Stomach (tissue), 19 donors: ENCODE measurements at places on chromosomes 4 and X.

DNA sequence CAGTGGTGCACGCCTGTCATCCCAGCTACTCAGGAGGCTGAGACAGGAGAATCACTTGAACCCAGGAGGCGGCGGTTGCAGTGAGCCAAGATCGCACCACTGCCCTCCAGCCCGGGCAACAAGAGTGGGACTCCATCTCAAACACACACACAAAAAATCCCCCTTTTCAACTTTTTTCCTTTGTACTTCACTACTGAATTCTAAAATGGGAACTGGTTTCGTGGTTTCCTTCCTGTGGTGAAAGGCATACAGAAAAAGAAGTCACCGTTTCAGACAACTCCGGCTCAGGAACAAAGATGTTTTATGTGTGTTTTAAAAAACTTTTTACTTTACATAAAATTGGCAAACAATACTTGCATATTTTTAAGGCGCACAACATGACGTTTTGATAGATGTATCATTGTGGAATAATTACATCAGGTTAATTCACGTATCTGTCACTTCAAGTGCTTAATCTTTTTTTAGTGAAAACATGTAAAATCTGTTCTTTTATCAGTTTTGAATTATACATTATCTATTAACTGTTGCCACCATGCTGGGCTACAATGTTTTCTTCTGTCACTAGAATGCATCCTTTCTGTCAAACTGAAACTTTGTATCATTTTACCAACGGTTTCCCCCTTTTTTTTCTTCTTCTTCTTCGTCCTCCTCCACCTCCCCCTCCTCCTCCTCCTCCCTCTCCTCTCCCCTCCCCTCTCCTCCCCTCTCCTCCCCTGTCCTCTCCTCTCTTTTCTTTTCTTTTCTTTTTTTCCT is 186.0 kb downstream of the CRLF2 start:
- no peak overlapping the region for H3K27ac ChIP-seq
- no peak for DNase-seq
- no peak overlapping the region for H3K4me3 ChIP-seq
- H3K4me1 ChIP-seq: no peaks in the 10 kb centered on the region
- H3K27me3 ChIP-seq: no peaks in the 10 kb centered on the region
- no peaks in the 10 kb centered on the region for H3K36me3 ChIP-seq

DNA sequence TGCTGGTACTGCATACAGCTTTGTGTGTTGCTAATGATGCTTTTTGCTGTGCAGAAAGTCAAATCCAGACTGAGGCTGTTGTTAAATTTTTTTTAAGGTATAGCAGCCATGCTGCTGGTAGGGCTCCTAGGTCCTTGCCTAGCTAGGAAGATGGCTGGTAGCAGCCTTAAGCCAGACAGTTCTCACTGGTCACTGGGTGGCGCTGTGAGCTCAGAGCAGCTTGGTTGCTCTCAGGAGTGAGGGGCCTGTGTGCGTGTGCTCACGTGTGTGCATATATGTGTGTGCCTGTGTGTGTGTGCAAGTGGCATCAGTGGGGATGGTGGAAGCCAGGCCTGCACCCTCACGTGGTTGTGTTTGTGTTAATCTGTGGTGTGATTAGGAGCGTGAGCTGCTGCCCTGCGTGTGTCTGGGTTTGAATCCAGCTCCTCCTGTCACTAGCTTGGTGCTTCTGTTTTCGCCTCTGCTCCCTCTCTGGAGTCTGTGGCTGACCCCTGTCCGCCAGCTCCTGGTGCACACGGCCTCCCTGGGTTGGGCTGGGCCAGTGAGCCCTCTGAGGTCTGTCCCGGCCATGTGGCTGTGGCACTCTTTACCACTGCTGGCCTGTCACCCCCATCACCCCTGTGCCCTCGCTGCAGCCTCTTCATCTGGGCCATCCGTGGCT is 46.1 kb downstream of the SORCS2 start:
- peak; percentile 28 for DNase-seq
- peaks cover 10% of the 10 kb centered on the region for H3K4me1 ChIP-seq
- H3K27ac ChIP-seq: no peak overlapping the region
- no peaks in the 10 kb centered on the region for H3K27me3 ChIP-seq
- no peak overlapping the region for H3K4me3 ChIP-seq

GRCh38 chrX:7294483-7294882 is 146.5 kb upstream of the PUDP start:
- no peaks in the 10 kb centered on the region for H3K36me3 ChIP-seq
- no peak for DNase-seq
- no peaks in the 10 kb centered on the region for H3K4me1 ChIP-seq
- no peak overlapping the region for H3K4me3 ChIP-seq
- no peaks in the 10 kb centered on the region for H3K27me3 ChIP-seq

DNA sequence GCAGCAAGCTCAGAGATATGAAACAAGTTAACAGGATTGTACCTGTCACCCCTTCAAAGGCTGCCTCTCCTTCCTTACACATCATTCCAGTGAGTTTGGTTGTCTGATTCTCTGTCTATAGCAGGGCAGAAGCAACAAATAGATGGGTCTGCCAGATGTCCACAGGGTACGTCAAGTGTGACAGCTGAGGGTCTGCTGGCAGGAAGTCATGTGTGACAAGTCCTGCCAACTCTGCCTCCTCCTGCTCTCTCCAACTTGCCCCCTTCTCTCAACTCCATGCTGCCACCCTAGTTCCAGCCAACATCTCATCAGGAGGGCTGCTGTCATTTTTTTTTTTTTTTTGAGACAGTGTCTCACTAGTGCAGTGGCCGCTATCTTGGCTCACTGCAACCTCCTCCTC is 109.2 kb downstream of the NSUN7 start:
- H3K36me3 ChIP-seq: no peaks in the 10 kb centered on the region
- H3K27ac ChIP-seq: no peak overlapping the region
- no peak overlapping the region for H3K4me3 ChIP-seq
- DNase-seq: no peak

- H3K27ac ChIP-seq: no peak overlapping the region
- no peaks in the 10 kb centered on the region for H3K27me3 ChIP-seq
- DNase-seq: no peak
- H3K4me3 ChIP-seq: no peak overlapping the region
- H3K4me1 ChIP-seq: peaks cover 4% of the 10 kb centered on the region
These were observed 35.2 kb downstream of the ARL9 start for GRCh38 chr4:56540826-56541225.

GRCh38 chr4:152024881-152025280 is 264.1 kb upstream of the GATB start:
- H3K4me3 ChIP-seq: no peak overlapping the region
- no peaks in the 10 kb centered on the region for H3K4me1 ChIP-seq
- H3K27ac ChIP-seq: no peak overlapping the region
- DNase-seq: no peak

- H3K27ac ChIP-seq: no peak overlapping the region
- H3K4me3 ChIP-seq: no peak overlapping the region
- H3K4me1 ChIP-seq: no peaks in the 10 kb centered on the region
- no peak for DNase-seq
These were observed 18.1 kb upstream of the HSFX3 start for GRCh38 chrX:149567621-149568417.

DNA sequence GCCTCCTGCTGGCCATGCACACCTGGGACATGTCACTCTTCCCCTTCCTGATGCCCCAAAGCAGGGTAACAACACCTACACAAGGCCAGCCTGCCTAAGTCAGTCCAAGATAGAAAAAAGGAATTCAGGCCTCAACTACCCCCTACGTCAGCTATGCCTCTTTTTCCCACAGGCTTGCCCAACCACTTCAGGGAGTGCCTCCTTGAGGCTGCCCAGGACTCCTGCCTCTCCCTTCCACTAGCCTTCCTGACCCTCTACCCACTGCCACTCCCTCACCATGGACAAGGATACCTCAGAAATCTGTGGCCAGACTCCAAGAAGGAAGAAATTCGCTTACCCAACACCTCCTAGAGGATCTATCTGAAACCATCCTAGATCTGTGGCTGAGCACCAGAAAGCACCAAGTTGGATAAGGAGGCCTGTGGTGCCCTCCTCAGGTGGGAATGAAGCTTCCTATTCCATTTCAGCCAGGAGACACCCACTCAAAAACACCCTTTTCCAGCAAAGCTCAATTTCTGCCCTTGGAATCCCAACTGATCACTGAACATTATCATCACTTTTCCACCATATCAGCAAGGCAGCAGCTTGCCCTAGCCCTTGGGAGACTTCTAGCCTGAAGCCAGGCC is 1.8 kb downstream of the KDM5C start:
- H3K27me3 ChIP-seq: no peaks in the 10 kb centered on the region
- peaks cover 10% of the 10 kb centered on the region for H3K4me1 ChIP-seq
- H3K27ac ChIP-seq: no peak overlapping the region
- DNase-seq: peak; percentile 20
- H3K4me3 ChIP-seq: peak overlapping the region; percentile 92

DNA sequence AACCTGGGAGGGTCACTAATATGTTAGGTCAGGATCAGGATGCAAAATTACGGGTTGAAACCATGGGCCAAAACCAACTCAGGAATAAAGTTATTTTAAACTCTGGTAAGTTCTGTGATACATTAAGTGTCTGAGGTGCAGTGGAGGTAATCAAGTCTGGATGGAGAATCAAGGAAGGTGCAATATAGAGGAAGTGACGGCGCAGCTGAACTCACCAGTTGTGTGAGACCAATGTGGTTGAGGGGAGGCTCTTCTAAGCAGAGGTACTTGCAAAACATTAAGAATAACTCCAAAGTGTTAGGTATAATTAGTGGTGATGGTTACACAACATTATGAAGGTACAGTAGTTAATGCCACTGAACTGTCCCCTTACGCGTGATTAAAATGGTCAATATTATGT is 19.7 kb downstream of the GAB3 start:
- no peak for DNase-seq
- no peaks in the 10 kb centered on the region for H3K27me3 ChIP-seq
- H3K36me3 ChIP-seq: no peaks in the 10 kb centered on the region
- H3K4me1 ChIP-seq: peaks cover 27% of the 10 kb centered on the region
- no peak overlapping the region for H3K4me3 ChIP-seq
- peak overlapping the region; percentile 86 for H3K27ac ChIP-seq

- no peaks in the 10 kb centered on the region for H3K27me3 ChIP-seq
- H3K4me1 ChIP-seq: no peaks in the 10 kb centered on the region
- no peak overlapping the region for H3K4me3 ChIP-seq
- no peak overlapping the region for H3K27ac ChIP-seq
- no peak for DNase-seq
These were observed 416.0 kb upstream of the GALNTL6 start for GRCh38 chr4:171397175-171397574.

DNA sequence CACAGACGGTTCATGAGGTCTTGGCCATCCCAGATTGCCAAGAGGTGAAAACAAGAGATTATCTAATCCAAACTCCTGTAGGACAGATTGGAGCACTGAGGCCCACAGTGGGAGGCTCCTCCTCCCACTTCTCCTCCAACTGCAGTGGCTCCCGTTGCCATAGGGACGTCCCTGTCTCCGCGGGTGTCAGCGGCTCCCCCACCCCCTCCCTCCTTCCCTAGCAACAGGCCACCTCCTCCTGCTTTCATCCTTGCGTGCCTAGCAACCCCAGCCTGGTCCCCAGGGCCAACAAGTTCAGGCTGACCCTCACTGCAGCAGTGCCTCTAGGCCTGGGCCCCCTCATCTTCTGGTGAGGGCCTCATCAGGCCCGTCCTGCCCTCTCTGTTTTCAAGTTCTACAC is 6.8 kb upstream of the IQSEC2 start:
- peaks cover 4% of the 10 kb centered on the region for H3K27me3 ChIP-seq
- no peaks in the 10 kb centered on the region for H3K36me3 ChIP-seq
- H3K4me3 ChIP-seq: no peak overlapping the region
- peak overlapping the region; percentile 66 for H3K27ac ChIP-seq
- H3K4me1 ChIP-seq: peaks cover 6% of the 10 kb centered on the region

GRCh38 chr4:150570862-150571261 is 11.1 kb upstream of the MAB21L2 start:
- no peak for DNase-seq
- H3K36me3 ChIP-seq: no peaks in the 10 kb centered on the region
- H3K27me3 ChIP-seq: no peaks in the 10 kb centered on the region
- H3K4me3 ChIP-seq: no peak overlapping the region
- H3K4me1 ChIP-seq: peaks cover 6% of the 10 kb centered on the region
- H3K27ac ChIP-seq: no peak overlapping the region

DNA sequence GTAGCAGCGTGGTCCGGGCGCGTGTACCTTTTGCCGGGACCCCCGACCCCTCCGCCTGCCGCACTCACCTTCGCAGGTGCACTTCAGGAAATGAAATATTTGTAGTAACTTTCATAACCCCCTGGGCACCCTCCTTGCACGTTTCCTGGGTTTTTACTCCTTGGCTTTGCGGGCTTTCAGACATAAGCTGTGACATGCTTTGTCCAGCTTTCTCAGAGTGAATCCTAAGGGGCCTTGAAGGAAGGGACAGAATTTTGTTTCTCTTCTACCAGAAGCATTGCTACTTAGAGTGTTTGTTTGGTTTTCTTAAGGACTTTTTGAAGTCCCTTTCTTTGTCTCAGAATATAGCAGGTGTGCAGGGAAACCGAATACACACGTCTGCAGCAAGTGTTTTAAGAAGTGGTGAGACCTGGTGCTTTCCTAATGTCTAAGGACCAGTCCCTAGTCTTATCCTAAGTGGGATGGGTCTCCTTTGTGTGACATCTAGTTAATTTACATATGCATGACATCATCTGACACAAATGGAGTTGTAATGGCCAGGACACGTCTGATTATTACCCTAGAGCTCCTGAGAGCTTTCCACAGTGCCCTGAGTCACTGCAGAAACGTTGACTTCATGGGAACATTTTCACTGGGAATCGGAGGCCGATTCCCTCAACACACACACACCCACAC is 1.3 kb downstream of the FAM149A start:
- no peaks in the 10 kb centered on the region for H3K36me3 ChIP-seq
- peaks cover 5% of the 10 kb centered on the region for H3K4me1 ChIP-seq
- no peak for DNase-seq
- H3K4me3 ChIP-seq: peak overlapping the region; percentile 72
- H3K27ac ChIP-seq: peak overlapping the region; percentile 90

GRCh38 chr4:74441744-74442143 is 3.2 kb upstream of the AREG start:
- DNase-seq: no peak
- H3K4me1 ChIP-seq: peaks cover 13% of the 10 kb centered on the region
- H3K4me3 ChIP-seq: no peak overlapping the region
- no peak overlapping the region for H3K27ac ChIP-seq
- no peaks in the 10 kb centered on the region for H3K36me3 ChIP-seq

- DNase-seq: no peak
- H3K36me3 ChIP-seq: no peaks in the 10 kb centered on the region
- H3K27ac ChIP-seq: no peak overlapping the region
- no peaks in the 10 kb centered on the region for H3K4me1 ChIP-seq
- H3K27me3 ChIP-seq: no peaks in the 10 kb centered on the region
These were observed 58.1 kb upstream of the IL2 start for GRCh38 chr4:122514671-122515070.

- H3K4me3 ChIP-seq: no peak overlapping the region
- no peaks in the 10 kb centered on the region for H3K4me1 ChIP-seq
- H3K27ac ChIP-seq: no peak overlapping the region
- H3K27me3 ChIP-seq: no peaks in the 10 kb centered on the region
- no peaks in the 10 kb centered on the region for H3K36me3 ChIP-seq
- DNase-seq: no peak
These were observed 80.3 kb upstream of the TET2 start for GRCh38 chr4:105066401-105066800.
